Renal pelvis (tissue), 12 donors: ENCODE measurements at places on chromosomes 3 and 15.

DNA sequence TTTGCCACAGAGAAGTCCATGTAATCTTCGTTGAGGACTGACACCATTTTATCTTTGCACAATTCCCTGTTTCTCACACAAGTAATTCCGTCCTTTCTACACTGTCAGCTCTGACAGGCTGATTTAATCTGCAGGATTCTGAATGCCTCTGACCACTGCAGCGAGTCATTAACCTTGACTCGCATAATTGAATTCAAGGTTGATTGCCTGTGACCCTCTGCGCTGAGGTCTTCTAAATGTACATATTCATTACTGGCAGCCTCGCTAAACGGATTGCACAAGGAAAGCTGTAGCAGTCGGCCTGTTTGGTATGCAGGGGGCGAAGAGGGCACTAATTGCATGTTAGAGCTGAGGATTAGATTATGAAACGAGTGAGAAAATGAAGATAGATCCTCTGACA is 147.8 kb downstream of the SHOX2 start:
- peak; percentile 80 for DNase-seq

GRCh38 chr3:134002306-134002705 is 27.4 kb downstream of the SLCO2A1 start:
- DNase-seq: no peak

GRCh38 chr15:85124173-85124572 is 142.5 kb downstream of the PDE8A start:
- no peak for DNase-seq

DNA sequence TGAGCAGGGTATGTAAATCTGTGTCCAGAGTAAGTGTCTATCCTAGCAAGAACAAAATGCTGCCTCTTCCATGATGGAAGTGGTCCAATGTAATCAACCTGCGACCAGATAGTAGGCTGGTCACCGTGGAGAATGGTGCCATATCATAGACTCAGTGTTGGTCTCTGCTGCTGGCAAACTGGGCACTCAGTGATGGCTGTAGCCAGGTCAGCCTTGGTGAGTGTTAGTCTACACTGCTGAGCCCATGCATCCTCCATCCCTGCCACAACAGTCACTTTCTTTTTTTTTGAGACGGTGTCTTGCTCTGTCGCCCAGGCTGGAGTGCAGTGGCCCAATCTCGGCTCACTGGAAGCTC is 69.3 kb downstream of the CHRD start:
- DNase-seq: no peak

DNA sequence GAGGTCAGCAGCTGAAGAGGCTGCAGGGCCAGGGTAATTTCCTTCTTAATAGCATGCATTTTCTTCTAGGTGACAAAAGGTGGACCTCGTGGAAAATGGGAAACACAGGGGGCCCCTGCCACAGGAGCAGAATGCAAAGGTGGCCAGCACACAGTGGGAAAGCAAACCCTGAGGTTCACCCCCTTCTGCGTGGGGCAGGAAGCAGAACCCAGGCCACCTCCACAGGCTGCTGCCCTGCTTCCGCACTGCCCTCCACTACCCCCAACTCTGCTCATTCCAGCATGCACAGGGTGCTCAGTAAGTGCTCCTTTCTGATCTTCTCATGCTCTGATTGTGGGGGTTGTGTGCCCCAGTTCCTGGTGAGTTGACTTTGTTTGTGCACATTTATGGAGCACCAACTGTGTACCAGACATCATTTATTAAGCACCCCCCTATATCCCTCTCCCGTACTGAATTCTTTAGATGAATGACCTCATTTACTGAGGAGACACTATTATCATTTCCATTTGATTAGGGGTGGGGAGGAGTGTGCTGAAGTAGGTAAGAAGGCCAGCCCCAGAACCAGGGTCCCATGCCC is 12.7 kb upstream of the FGD5 start:
- no peak for DNase-seq

GRCh38 chr3:42063888-42064287 is 27.3 kb upstream of the TRAK1 start:
- no peak for DNase-seq

DNA sequence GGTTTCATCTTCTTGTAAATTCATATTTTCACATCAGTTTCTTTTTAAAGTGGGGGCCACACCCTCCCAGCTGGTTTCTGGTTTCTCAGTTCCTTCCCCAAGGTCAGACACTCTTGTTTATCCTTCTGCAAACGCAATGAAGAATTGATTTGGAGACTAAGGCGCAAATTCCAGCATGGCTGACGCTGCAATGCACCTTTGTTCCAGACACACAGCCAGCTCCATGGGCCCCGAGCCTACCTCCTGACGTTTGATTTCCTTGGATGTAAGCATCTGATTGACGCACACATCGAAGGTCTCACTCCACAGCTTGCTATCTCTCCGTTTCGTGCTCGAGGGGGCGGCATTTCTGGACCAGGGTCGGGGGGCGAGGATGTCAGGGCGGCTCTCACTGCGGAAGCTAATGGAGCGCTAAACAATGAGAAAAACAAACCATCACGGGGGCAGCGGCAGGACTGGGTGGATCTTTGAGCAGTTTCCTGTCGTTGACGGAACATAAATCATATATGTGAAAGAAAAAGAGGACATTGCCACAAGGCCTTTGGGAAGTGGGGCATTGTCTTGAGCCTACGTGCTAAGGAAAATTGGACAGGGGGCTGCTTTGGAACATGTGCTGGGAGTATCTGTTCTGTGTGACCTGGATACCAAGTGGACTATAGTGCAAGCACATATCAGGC is 46.9 kb downstream of the ARHGEF3 start:
- no peak for DNase-seq

DNA sequence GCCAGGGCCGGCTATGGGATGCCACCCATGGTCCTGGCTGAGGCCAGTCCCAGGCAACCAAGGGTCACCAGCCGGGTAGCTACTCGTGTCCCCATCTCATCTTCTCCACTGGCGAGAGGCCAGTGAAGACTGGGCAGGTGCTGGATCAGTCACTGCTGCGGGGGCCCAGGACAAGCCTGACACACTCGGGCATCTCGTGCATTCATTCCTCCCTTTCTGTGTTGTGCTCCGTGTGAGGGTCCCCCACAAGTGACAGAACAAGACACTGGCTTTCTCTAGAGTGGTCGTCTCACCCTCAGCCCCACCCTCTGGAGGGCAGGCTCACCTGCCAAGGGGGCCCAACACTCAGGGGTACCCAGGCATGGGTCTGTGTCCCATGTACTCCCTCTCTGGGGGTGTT is 48.4 kb downstream of the ROPN1B start:
- no peak for DNase-seq

DNA sequence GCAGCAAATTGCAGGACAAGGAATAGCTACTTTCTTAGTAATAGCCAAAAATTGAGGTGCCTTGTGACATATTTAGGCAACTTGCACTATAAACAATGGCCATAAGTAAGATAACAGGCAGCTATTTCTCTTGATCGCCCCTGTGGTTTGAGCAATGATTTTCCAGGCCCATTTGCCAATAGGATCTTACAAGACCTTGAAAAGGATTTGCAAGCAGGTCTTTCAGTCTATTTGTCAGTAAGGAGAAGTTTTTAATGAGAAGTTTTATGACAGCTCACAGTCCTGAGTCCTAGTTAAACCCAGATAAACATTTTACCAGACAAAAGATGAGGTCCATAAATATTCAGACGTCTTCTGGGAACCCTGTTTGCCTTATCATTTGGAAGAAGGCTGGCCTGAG is 645.5 kb downstream of the RBMS3 start:
- no peak for DNase-seq

DNA sequence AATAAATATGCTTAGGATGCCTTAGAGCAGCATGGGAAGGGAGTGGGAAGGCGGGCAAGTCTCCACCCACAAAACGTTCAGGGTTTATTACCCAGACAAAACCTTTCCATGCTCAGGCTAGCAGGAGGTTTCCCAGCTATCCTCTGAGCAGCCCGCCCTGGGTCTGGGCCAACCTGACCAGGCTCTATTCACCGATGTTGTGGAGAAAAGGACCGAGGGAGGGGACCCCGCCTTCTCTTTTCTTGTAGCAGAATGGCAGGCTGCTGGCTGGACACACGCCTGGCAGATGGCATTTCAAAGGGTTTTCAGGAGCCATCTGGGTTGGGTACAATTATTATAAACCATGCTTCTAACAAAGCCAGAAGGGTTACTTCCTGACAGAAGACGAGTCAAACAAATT is 540.9 kb downstream of the MAGI1 start:
- no peak for DNase-seq

GRCh38 chr3:122235147-122235546 is 51.7 kb downstream of the CASR start:
- no peak for DNase-seq

- peak; percentile 2 for DNase-seq
These were observed 78.4 kb downstream of the WDR72 start for GRCh38 chr15:53681056-53681455.

DNA sequence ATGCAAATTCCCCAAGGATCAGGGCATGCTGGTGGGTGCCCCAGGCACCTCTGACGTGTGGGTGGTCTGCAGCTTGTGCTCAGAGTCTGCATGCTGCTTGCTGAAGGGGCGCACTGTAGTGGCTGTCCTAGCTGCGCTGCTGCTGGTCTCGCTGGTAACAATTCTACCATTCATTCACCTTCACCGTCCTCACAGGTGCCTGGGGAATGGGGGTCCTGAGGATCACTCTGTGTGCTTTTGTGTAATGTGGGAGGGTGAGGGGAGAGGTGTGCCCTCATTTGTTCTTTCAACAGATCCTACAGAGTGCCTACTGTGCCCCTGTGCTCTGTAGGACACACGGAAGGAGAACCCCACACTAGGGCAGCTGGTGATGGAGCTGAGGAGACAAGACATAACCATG is 2.1 kb upstream of the ITGA11 start:
- DNase-seq: no peak

GRCh38 chr3:50523279-50523811 is 19.9 kb upstream of the CACNA2D2 start:
- DNase-seq: peak; percentile 86

DNA sequence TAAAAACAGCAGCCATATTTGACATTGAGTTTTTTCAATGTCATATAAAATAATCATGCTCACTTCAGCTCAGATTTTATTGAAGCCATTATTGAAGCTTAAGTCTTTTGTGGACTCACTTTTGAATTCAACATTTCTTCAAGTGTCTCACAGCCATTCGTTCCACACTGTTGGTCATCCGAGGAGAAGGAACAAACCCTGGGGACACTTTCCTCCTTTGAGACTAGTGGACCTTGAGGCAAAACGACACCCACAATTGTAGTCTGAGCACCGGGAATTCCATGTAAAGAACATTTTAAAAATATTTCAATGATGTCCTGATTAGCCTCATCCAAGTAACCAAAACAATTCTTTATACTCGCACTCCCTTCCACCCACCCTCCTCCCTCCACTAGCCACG is 174.7 kb downstream of the CD47 start:
- DNase-seq: no peak

DNA sequence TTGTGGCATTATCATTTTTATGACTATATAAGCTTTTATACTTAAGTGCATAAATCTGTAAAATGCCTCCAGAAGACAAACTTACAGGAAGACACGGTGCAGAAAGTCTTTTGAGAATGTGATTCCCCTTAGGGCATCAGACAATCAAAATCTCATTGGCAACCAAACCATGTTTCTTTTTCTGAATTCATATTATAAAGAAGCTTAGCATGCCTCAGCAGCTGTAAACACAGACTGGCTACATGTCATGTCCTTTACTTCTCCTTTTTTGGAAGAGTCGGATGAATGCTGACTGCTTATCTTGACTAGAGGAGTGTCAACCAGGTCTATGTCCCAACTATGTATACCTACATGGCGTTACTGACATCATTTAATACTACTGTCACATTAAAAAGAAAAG is 150.1 kb downstream of the PLD1 start:
- no peak for DNase-seq

DNA sequence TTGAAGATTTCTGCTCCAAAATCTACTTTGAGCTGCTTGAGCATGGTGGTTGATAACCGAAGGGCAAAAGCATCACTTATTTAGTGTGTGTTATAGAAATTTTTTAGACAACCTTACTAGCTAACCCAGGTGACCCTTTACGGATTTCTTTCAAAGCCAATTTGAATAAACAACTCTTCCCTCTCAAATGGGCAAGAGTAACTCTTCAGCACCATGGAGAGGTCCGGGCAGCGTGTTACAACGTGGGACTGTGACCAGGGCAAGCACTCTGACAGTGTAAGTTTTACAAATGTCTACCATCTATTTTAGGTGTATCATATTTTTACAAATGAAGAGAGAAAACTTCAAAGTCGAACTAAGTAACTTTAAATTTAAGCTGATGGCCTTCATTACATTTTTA is 471.8 kb downstream of the MFSD1 start:
- DNase-seq: peak; percentile 74

GRCh38 chr3:57978316-57978715 is 29.9 kb upstream of the FLNB start:
- no peak for DNase-seq

DNA sequence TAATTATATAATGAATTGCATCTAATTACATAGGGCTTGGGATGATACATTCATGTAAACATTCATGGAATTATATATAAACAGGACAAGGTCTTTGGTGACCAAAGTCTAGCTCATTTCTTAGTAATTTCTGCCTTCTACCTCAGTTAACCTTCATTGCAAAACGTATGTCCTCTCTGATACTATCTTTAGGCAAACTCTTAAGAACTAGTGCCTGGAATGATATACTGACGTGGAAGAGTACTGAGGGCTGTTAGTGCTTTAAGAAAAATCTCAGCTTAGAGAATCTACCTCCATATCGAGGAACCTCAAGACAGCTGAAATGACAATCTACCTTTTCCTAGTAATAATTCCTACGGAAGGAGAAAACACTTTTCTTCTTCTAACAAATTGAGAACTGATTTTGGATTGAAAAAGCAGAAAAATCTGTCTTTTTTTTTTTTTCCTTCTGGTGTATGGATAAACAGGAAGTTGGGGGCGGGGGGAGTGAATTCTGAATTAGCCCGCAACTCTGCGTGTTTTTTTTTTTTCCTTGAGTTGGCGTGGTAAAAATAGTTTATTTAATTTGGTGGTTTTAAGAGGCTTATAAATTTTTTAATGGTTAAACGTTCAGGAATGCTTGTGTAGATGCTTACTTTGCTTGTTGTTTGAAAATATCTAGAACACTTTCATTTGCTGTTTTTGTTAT is 43.2 kb downstream of the RARB start:
- no peak for DNase-seq

- DNase-seq: no peak
These were observed 266.3 kb downstream of the XXYLT1 start for GRCh38 chr3:195004512-195005250.

DNA sequence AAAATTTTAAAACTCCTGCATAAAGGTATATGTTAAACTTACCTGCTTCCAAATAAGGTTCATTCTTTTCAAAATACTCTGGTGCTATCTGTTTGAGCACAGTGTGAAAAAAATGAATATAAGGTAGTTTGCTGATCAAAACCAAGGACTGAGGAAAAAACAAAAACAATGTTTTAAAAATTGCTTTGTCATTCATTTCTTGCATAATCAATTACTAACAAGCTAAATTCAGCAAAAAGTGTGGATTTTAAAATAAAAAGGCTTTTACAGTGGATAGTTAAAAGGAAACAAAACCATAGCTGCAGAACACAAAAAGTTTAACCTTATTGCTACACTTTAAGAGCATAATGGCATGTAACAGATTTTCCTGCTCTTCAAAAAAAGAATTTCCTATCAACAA is 31.5 kb downstream of the DENND6A start:
- DNase-seq: no peak

- DNase-seq: no peak
These were observed 11.7 kb upstream of the MBNL1 start for GRCh38 chr3:152256851-152257562.
